ENCODE measurements at places on chromosomes 12 and 14. TPM values are rescaled to one million over a fixed set of nuclear protein-coding genes. Genes with fewer than 3 reads are reported as not detected.
A peak's percentile ranks its signal among the peaks of the same experiment; 100 is the strongest.

COQ10A gene
- total RNA-seq = 9.3 TPM

KCNH5 gene
- total RNA-seq = 0.48 TPM

FSCB gene
- not detected for total RNA-seq

CATSPERB gene
- not detected for total RNA-seq

OR4E1 gene
- total RNA-seq = not detected

GPR84 gene
- not detected for total RNA-seq

NEUROD4 gene
- not detected for total RNA-seq

CNTN1 gene
- 2.1 TPM for total RNA-seq

AICDA gene
- not detected for total RNA-seq

DNA sequence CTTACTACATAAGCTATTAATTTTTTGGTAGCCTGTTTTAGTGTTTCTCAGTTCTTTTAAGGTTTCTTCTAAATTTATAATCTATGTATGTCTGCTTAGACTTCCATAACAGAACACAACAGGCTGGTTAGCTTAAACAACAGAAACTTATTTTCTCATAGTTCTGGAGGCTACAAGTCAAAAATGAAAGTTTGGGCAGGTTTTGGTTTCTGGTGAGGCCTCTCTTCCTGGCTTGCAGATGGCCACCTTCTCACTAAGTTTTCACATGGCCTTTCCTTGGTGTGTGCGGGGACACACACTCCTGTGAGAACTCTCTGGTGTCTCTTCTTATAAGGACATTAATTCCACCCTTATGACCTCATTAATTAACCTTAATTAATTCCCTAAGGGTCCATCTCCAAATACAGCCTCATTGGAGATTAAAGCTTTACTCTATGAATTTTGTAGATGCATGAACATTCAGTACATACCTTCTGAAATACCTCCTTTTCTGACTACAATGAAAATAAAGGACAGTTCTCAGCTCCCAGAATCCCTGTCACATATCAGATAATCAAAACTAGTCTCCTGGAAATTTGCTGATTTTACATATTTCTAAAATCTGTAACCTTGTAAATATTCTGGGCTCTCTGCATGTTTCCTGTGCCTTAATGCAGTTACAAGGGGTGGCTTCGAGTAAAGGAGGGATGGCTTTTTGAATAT is 23.2 kb upstream of the BMAL2 start:
- no peak for DNase-seq

GRCh38 chr14:53325176-53325806 is 172.2 kb upstream of the DDHD1 start:
- no peak for DNase-seq

GRCh38 chr12:52295663-52296062 is 4.3 kb upstream of the KRT81 start:
- no peak for DNase-seq

DNA sequence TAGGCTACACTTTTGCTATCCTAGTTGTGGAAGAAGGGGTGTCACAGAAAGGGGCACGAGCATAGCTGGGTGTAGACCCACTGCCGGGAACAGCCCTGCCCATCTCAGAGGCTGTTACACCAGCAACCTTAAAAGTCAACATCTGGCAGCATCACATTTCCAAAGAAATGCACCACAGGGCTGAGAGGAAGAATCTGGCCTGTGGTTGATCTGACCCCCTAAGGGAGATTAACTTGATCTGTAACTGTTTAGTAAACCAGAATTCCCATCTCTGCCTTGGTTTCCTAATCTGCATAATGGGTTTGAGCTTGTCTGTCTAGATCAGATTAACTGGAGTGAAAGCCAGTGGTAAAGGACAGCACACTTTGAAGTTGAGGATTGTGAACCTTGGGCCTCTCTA is 1.3 kb downstream of the LRP1-AS start:
- no peak for DNase-seq

DNA sequence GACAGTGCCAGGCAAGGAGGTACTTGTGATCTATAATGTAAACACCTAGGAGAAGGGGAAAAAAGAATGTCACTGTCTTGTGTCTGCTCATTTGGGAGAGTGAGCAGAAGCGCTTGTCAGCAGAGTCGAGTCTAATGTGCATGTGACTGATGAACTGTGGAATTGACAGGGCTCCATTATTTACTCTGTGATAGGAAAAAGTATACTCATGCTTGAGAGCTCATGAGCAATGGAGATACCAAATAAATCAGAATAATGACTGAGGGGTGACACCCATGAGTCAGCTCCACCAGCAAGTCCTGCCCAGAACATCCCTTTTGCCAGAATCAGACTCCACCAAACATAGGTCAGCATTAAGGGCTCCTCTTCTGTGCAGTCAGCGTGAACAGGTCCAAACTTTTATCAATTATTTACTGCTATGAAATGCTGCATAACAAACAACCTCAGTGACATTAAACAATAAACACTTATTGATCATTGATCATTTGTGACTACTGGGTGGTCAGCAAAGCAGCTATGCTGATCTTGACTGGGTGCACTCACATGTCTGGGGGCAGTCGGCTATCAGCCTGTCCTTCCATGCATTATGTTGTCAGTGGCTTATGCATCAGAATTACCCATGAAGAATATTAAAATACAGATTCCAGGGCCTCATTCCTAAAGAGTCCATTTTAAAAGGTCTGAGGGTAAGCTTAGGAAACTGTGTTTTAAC is 29.2 kb upstream of the WSCD2 start:
- no peak for DNase-seq

DNA sequence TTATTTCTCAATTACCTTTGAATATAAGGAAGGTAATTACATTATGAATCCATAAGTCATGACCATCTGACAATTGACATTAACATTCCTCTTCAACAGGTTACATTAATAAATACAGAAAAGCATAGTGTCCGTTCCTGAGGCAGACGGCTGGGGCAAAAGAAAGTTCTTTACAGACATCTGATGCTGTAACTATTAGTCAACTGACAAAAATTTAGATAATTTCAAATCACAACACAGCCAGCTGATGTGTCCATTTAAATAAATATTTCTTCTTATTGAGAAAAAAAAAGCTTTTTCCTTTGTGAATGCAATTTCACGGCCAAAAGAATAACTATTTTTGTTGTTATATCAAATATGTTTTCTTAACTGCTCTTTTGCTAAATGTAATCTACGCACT is 9.2 kb upstream of the PYROXD1 start:
- DNase-seq = peak; percentile 28

DNA sequence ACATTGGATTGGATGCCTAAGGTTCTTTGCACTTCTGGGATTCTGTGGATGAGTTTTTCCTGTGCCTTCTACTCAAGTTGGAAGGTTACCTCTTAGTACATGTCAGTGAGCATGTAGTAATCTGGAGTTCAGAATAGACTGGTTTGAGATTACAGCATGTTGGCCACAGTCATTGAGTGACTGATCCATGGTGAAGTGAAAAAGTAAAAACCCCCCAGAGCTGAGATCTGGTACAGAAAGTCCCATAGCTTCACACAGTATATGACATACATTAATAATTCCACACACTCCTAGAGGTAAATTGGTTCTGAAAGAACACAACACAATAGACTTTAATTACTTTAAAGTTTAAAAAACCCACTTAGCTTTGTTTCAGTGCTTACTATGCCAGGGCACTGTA is 11.9 kb upstream of the CCND2 start:
- DNase-seq = no peak

DNA sequence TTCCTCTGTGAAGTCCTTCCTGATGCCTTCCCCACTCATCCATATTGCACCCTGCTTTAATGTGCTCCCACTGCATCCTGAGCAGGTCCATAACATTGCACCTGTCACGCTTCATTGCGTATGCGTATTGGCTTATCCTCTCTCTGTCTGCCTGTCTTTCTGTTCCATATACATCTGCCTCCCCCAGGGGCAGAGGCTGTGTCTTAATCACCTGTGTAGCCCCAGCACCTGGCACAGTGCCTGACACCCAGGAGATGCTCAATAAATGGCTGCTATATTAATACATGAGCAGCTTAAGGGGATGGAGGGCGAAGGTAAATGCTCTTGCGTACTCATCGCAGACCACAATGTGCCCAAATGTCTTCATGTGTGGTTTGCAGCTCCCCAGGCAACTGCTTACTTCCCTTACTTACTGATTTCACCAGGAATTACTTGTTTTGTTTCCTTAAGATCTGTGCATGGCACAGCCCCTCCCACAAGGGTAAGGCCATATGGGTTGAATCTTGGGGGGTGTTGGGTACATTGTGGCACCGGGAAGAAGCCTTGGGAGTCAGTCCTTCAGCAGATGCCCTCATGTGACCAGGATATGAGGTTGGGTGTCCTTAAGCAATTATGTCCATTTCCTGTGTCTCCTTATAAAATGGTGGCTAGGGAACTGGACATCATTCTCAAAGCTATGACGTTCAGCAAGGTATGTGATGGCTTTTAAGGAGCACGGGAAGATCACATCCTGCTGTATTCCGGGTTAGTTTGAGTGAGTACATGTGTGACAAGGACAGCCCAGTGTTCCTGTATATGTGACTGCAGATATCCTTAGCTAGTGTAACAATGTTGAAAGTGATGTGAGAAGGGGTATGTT is 848 bp upstream of the CPNE6 start:
- DNase-seq = no peak

DNA sequence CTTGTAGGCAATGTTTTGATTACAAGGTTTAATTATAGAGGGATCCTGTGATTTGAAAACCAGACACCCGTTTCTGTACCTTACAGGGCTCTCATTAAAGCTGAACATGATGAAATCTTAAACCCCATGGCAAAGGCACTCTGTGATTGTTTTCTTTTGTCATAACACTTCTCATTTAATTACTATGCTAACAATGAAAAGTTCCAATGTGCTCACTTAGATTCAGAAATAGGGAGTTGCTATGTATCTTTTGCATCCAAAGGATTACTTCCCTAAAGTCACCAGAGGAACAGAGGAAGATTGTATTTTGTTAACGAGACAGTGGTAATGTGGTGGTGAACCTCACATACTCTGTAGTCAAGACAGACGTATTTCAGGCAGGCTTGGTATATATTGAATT is 81.5 kb upstream of the MYF6 start:
- DNase-seq = no peak

GRCh38 chr14:92965281-92965680 is 42.3 kb downstream of the CHGA start:
- no peak for DNase-seq

DNA sequence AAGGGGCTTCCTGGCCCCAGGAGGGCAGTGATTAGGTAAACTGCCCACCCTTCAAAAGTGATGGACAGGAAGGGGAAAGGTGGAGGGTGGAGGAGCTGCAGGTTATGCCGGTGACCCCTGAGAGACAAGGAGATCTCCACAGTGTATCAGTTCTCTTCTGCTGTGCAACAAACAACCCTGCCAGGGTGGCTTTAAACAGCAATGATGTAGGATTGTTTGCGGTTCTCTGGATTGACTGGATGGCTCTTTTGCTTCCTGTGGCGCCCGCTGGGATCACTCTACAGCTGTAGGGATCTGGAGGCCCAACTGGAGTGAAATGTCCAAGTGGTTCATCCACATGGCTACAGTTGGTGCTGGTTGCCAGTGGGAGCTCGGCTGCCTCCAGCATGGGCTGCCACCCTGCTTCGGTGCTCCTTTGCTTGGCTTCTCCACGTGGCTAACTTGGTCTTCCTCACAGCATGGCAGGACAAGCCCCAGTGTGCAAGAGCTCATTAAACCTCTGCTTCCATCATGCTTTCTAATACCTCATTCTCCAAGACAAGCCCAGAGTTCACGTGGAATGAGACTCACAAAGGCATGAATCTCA is 8.6 kb upstream of the ANKRD9 start:
- no peak for DNase-seq

GRCh38 chr12:114729731-114730130 is 45.8 kb upstream of the TBX3 start:
- DNase-seq = peak; percentile 59
